ENCODE measurements at places on chromosomes 5 and 9.
A peak's percentile ranks its signal among the peaks of the same experiment; 100 is the strongest.

GRCh38 chr5:97133101-97133500 is 9.3 kb downstream of the LIX1 start:
- DNase-seq, result no peak

- no peak for DNase-seq
Measured at GRCh38 chr5:143594902-143595818, 191.7 kb upstream of the NR3C1 start.

- DNase-seq, result no peak
Measured at GRCh38 chr9:123356851-123357742, 1.1 kb downstream of the CRB2 start.

- DNase-seq, result no peak
Measured at GRCh38 chr9:99681113-99681512, 140.6 kb upstream of the NR4A3 start.

GRCh38 chr5:168752012-168752411 is 172.8 kb upstream of the PANK3 start:
- no peak for DNase-seq

DNA sequence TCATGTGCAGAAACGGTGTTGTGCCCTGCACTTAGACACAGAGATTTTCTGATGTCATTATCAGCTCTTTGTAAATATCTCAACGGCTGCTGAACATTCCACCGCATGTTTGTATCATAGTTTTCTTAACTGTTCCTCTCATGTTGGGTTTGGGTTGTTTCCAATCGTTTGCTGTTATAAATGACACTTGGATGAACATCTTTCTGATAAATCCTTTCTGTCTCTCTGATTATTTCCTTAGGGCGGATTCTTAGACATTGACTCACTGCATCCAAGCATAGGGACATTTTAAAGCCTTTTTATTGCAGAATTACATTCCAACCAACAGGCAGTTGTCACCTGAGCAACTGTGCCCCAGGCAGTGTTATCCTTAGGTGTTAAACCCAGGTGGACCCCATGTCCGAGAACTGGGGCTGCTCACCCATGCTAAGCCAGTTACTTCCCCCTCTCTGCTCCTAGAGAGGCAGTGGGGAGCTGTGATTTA is 28.5 kb downstream of the COL5A1 start:
- DNase-seq, result no peak

DNA sequence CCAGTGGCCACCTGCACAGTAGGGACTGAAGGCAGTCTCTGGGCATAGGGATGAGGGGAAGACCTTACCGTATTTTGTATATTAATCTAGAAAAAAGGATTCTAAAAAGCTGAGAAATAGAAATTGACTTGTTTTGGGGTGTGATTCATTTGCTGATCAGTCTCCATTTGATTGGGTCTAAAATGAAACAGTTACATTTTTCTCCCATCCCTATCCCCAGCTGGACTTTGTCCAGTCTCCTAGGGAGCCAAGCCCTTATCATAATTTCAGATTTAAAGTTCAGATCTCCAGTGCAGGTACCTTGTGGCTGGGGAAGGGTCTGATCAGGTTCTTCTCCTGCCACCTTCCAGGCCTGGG is 240.8 kb downstream of the FANCC start:
- DNase-seq, result no peak

DNA sequence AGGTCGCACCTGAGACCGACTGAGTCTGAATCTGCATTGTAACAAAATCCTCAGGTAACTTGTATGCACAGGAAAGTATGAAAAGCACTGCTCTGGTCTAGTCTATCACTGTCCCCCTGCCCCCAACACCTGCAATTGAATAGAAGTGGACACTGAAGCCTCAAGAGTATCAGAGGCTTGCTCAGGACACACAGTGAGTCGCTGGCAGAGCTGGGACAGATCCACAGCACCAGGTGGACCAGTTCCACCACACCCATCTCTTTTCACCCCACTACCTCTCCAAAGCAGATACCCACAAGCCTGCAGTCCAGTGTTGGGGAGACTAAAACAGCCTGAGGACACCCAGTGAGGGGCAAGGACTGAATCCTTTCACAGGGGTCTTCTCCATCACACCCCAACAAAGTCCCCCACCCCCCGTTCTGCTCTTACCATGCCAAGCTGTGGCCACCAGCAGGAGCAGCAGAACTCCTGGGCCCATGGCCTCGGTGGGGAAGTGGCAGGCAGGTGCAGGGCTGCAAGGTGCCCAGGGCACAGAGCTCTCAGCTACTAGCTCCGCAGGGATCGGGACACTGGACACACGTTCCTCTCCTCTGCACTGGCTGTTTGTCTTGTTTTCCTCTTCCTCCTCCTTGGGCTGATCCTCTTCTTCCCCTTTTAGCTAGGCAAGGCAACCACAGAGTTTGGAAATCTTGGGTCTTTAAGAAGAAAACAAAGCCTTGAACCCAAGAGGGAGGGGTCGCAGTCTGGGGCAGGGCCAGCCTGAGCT is at the start of gene CSF1R:
Gene CSF1R, minus strand, starts transcription at position 605 of the 766 bp plus-strand sequence. Its CDS starts 127 bp downstream, at position 478.
- DNase-seq, result no peak

DNA sequence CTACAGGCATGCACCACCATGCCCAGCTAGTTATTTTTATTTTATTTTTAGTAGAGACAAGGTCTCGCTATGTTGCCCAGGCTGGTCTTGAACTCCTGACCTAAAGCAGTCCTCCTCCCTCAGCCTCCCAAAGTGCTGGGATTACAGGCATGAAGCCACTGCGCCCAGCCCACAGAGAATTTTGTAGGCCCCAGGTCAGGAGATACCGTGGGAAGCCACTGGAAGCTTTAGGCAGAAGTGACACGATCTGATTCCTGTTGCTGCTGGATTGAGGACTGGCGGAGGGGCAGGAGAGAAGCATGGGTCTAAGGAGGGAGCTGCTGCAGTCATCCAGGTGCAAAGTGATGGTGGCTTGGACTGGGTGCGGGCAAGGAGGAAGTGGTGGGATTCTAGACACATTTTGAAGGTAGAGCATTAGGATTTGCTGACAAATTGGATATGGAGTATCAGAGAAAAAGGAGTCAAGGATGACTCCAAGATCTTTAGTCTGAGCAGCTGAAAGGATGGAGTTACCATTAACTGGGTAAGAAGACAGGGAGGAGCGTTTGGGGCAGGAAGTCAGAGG is 20.7 kb downstream of the TCF7 start:
- no peak for DNase-seq

- no peak for DNase-seq
Measured at GRCh38 chr9:80932947-80933780, 756.2 kb downstream of the TLE1 start.

DNA sequence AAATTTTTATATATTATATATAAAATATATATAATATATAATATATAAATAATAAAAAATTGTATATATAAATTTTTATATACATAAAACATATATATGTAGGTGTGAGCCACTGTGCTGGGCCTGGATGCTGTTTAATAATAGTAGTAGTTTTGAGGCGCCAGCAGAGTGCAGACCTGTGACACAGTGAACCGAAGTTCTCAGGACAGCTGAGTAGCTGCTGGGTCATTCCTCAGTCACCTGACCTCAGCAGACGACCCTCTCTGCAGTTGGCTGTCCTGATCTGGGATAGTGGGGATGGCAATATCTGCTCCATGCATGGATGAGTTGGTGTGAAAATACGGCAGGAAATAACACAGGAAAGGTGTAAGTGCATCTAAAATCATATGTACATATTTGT is 3.3 kb upstream of the SNX18 start:
- no peak for DNase-seq

DNA sequence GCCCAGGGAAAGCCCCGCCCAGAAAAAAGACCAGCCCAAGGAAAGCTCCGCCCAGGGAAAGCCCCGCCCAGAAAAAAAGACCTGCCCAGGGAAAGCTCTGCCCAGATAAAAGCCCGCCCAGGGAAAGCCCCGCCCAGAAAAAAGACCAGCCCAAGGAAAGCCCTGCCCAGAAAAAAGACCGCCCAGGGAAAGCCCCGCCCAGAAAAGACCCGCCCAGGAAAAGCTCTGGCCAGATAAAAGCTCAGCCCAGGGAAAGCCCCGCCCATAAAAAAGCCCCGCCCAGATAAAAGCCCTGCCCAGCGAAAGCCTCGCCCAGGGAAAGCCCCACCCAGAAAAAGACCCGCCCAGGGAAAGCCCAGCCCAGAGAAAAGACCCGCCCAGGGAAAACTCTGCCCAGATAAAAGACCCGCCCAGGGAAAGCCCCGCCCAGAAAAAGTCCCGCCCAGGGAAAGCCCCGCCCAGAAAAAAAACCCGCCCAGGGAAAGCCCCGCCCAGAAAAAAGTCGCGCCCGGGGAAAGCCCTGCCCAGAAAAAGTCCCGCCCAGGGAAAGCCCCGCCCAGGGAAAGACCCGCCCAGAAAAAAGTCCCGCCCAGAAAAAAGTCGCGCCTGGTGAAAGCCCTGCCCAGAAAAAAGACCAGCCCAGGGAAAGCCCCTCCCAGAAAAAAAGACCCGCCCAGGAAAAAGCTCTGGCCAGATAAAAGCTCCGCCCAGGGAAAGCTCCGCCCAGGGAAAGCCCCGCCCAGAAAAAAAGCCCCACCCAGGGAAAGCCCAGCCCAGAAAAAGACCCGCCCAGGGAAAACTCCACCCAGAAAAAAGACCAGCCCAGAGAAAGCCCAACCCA is 11.9 kb downstream of the GRIN1 start:
- peak; percentile 83 for DNase-seq

DNA sequence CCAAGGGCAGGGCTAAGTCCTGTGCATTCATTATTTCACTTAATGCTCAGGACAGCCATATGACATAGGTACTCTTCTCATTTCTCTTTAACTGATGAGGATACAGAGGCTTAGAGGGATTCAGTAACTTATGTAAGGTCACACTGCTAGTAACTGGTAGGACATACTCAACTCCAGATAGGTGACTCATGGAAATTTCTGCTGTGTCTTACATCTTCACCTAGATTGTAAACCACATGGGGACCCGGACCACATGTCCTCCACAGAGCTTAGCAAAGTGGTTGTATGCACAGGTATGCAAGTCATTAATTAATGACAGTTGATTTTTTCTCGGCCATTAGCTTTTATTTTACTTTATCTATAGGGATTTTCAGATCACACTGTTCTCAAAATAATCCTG is 29.3 kb downstream of the SLC1A1 start:
- no peak for DNase-seq

GRCh38 chr5:82182662-82183061 is 95.5 kb downstream of the RPS23 start:
- no peak for DNase-seq

DNA sequence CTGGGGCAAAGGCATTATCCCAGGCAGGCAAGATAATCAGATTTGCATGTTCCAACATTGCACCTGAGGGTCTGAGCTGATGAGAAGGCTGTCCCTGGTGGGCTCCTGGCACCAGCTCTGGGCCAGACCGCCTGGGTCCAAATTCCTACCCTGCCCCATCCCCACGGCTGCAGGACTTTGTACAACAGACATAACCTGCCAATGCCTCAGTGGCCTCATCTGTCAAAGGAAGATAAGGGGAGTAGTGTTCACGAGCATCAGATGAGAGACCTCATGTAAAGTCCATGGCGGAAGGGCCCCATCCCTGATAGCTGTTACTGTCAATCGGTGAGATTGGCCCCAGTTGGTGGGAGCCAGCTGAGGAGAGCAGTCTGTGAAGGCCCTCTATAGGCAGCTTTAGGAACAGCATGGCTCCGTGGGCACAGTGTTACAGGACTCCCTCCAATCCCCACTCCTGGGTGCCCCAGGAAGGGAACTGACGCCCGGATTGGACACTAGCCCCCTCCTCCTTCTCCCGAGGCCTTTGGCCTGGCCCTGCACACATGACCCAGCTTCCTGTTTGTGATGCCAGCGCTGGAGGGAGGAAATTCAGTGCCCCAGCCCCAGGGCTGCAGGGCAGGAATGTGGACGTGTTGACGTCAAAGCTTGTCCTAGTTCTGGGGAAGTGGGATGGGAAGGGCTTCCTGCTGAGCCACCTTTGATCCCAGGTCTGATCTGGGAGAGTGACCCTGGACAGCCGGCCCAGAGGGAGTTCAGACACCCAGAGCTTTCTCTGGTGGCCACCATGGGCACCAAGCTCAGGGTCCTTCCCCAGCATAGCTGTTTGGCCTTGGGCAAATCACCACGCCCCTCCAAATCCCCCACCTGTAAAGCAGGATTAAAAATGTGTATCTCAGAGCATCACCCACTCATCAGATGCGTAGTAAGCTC is 56.2 kb downstream of the DUSP1 start:
- DNase-seq, result peak; percentile 83

DNA sequence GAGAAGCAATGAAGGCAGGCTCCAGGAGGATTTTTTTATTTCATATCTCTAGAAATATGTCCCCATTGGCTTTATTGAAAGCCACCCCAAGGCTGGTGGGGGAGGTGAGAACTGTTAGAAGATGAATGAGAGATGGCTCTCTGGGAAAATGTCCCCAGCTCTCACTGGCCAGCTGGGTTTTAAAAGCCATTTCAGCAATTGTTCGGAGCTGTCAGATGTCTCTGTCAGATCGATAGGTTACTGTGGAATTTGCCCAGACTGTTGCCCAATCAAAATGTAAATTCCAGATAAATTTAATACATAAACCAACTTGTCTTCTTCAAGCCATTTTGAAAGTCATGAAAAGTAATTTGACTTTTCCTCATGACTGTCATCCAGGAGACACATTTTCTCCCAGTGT is 67.0 kb upstream of the BRINP1 start:
- DNase-seq, result no peak

GRCh38 chr5:178356431-178356872 is 123.8 kb upstream of the PHYKPL start:
- DNase-seq, result no peak

- DNase-seq, result no peak
Measured at GRCh38 chr9:82680179-82680935, 382.6 kb downstream of the RASEF start.

DNA sequence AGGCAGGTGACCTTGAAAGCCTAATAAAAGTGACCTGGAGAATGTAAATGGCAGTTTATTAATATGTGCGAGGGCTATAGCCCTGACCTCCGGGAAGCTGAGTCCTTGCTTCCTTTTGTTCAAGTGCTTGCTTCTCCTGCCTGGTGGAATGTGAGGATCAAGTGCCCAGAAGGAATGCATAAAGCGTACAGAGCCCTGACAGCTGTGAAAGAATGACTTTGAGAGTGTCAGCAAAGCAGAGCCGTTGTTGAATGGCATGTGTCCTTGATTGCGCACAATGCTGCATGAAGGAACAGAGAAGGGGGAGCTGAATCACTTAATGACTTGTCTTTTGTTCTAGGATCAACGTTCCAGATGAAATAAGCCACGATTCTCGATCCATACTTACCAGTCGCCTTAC is 133.0 kb downstream of the SLF1 start:
- DNase-seq, result no peak
